ENCODE measurements at places on chromosomes 1 and 21.
A peak's percentile ranks its signal among the peaks of the same experiment; 100 is the strongest.

GRCh38 chr1:7262611-7263010 is 477.4 kb downstream of the CAMTA1 start:
- DNase-seq, result no peak

DNA sequence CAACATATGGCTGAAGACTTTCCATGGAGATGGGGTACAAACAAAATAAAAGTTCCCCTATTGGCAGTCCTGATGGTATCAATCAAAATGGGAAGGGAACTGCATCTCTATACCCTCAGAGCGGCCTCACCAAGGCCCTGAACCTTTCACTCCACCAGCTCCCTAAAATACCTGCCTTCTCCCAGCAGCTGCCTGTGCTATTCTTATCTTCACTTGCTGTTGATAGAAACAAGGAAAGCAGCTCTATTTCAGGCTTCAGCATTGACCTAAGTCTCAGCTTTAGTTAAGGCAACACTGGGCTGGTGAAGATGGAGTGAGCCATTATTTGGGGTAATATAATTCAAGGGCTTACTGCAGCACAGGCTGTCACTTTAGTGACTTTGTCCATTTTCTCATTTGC is 21.7 kb upstream of the PIGC start:
- DNase-seq, result no peak

GRCh38 chr1:39525366-39526165 is 34.1 kb downstream of the BMP8A start:
- no peak for DNase-seq

GRCh38 chr1:61782771-61783170 is 40.5 kb downstream of the PATJ start:
- no peak for DNase-seq

- DNase-seq, result no peak
Observed at GRCh38 chr1:152160576-152160975, 1.5 kb upstream of the RPTN start.

GRCh38 chr1:93775224-93775623 is 93.6 kb upstream of the BCAR3 start:
- DNase-seq, result no peak

- no peak for DNase-seq
Observed at GRCh38 chr1:227779021-227779441, 36.4 kb upstream of the PRSS38 start.

- peak; percentile 79 for DNase-seq
Observed at GRCh38 chr1:37945743-37946702, 830 bp downstream of the INPP5B start.

- DNase-seq, result no peak
Observed at GRCh38 chr1:2555634-2556276, 416 bp upstream of the TNFRSF14 start.

GRCh38 chr1:198316546-198317100 is 159.8 kb downstream of the NEK7 start:
- no peak for DNase-seq

- DNase-seq, result peak; percentile 87
Observed at GRCh38 chr21:31366825-31367224, 22.8 kb upstream of the TIAM1 start.

GRCh38 chr21:14844001-14844400 is 220.8 kb downstream of the NRIP1 start:
- DNase-seq, result no peak

- peak; percentile 94 for DNase-seq
Observed at GRCh38 chr1:202579806-202580205, 130.4 kb downstream of the SYT2 start.

Data from fibroblast of skin of left quadriceps (primary cell).